ENCODE measurements at places on chromosomes 12 and 14. TPM values are rescaled to one million over a fixed set of nuclear protein-coding genes. Genes with fewer than 3 reads are reported as not detected.

Gene CLMN
- polyA plus RNA-seq, result 2.9 TPM

Gene HCAR1
- polyA plus RNA-seq, result not detected

Gene MYO1H
- not detected for polyA plus RNA-seq

Gene PLEK2
- polyA plus RNA-seq, result 88.3 TPM

Gene CRY1
- 9.5 TPM for polyA plus RNA-seq

Gene EID3
- polyA plus RNA-seq, result 0.67 TPM

Gene MNAT1
- 12.1 TPM for polyA plus RNA-seq

Gene EML5
- 1.5 TPM for polyA plus RNA-seq

Gene PIWIL1
- not detected for polyA plus RNA-seq

Gene BATF
- polyA plus RNA-seq, result 4.0 TPM

Gene PPFIBP1
- polyA plus RNA-seq, result 4.9 TPM

Gene ACOT6
- polyA plus RNA-seq, result 0.04 TPM

Gene TMPRSS12
- polyA plus RNA-seq, result not detected

Data from small intestine (tissue), 16 donors.